ENCODE measurements at places on chromosomes 12 and 14.

GRCh38 chr14:94314890-94315289 is 8.2 kb downstream of the SERPINA6 start:
- no peak for ATAC-seq

- ATAC-seq, result peak; percentile 41
Measured at GRCh38 chr12:103879048-103879692, 38.1 kb upstream of the NT5DC3 start.

DNA sequence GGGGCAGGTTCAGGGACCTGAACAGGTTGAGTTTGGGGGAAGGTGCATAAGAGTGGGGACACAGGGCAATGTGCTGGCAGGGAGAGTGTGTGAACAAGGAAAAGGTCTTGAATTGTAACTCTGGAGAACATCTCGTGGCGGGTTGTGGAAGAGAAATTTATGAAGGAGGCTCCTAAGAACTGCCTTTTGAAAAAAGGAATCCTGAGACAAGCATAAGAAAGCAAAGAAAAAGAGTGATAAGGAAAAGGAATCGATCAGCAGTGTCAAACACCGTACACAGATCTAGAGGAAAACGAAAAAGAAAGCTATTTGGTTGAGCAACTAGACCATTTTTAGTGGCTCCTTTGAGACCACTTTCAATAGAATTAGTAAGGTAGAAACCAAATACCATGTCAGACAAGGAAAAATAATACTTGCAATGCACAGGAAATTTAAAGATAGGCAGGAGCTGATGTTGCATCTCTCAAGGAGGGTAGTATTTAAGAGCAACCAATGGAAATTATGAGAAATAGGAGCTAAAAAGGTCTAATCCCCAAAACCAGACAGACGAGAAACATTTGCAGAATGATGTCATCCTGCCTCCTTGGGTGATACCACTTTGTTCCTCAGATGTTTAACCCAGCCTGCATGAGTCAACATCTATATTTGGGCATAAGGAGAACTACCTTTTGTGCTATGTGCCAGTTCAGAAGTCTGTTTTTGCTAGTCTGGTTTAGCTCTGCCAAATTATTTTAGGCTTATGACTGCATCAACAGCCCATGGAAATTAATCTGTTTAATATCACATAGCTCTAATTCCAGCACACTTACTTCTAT is 64.5 kb upstream of the STK38L start:
- peak; percentile 96 for ATAC-seq

GRCh38 chr14:70563869-70564268 is 29.1 kb upstream of the ADAM20 start:
- no peak for ATAC-seq

- no peak for ATAC-seq
Measured at GRCh38 chr14:55946231-55946630, 172.0 kb upstream of the PELI2 start.

All from activated T-helper 17 cell treated with anti-CD3 and anti-CD28 coated beads, Interleukin-2, amount 50 U/mL, for 72 hours (primary cell).